ENCODE measurements at places on chromosomes 1 and 21.

- DNase-seq: no peak
Observed at GRCh38 chr1:10415211-10415930, 14.9 kb upstream of the CENPS start.

- DNase-seq: peak; percentile 9
Observed at GRCh38 chr1:62746086-62746808, 37.7 kb upstream of the ATG4C start.

- DNase-seq: no peak
Observed at GRCh38 chr1:119108988-119109387, 31.5 kb downstream of the WARS2 start.

- DNase-seq: no peak
Observed at GRCh38 chr1:178262120-178262500, 168.2 kb downstream of the RASAL2 start.
